ENCODE measurements at places on chromosomes 12 and 14. TPM values are rescaled to one million over a fixed set of nuclear protein-coding genes. Genes with fewer than 3 reads are reported as not detected.

The OR6C70 gene
- total RNA-seq = not detected

The INHBE gene
- total RNA-seq = 0.59 TPM

The LRRC10 gene
- not detected for total RNA-seq

The DDN gene
- total RNA-seq = 0.51 TPM

The NKX2-1 gene
- total RNA-seq = 0.13 TPM

The KRT2 gene
- 0.33 TPM for total RNA-seq

The LTBP2 gene
- total RNA-seq = 69.8 TPM

The OR4Q3 gene
- not detected for total RNA-seq

The GDF3 gene
- total RNA-seq = not detected

The SVOP gene
- not detected for total RNA-seq

GRCh38 chr12:130552483-130552996 is 163.6 kb downstream of the RIMBP2 start:
- DNase-seq = no peak

- DNase-seq = peak; percentile 62
Observed at GRCh38 chr12:130838951-130839769, at the start of gene STX2. TSS of gene STX2 (minus strand) at chr12:130839250. CDS start at chr12:130839099, 151 bp downstream.

DNA sequence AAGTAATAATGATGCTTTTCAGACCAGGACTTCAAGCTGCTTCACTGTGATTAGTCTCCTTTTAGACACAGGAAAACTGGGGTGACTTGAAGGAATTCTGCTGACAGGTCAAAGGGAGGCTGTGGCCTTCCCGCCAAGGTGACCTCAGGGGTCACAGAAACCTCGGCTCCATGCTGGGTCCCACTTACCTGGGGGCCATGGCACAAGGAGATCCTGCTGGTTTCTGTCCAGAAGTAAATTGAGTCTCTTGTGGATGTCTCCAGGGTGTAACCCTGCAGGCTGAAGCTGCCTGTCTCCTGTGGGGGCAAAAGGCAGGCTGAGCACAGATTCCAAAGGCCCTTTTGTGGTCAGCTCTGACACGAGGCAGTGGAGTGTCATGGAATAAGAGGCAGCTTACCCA is 138.7 kb upstream of the MED13L start:
- no peak for DNase-seq

- DNase-seq = no peak
Observed at GRCh38 chr12:131912518-131913274, 16.4 kb upstream of the PUS1 start.

GRCh38 chr12:120909633-120910298 is 5.6 kb upstream of the SPPL3 start:
- no peak for DNase-seq

- DNase-seq = no peak
Observed at GRCh38 chr12:75378354-75378753, 12.5 kb upstream of the GLIPR1L2 start.

DNA sequence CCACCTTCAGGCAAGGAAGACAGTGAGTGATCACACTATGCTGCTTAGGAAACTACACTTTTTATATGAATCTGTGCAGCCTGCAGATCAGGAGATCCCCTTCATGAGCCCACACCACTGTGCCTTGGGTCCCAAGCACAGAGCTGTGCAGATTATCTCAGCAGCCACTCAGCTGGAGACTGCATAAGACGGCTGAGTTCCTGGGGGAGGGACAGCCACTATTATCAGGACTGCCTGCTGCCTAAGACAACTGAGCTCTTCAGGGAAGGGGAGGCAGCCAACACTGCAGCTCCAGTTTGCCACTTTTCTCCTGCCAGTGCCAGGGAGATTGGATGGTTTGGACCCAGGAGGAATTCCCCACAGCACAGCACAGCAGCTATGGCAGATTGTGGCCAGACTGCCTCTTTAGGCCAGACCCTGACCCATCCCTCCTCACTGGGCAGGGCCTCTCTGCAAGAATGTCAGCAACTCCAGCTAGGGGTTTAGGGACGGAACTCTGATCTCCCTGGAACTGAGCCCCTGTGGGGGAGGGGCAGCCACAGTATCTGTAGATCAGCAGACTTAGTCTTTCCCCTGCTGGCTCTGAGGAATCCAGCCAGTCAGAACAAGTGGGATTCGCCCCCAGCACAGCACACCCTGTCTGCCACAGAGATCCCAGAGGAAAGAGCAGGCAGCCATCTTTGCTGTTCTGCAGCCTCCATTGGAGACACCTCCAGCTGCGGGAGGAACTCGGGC is 141.3 kb downstream of the KLHL28 start:
- no peak for DNase-seq

- no peak for DNase-seq
Observed at GRCh38 chr14:35362911-35363374, 41.6 kb downstream of the NFKBIA start.

DNA sequence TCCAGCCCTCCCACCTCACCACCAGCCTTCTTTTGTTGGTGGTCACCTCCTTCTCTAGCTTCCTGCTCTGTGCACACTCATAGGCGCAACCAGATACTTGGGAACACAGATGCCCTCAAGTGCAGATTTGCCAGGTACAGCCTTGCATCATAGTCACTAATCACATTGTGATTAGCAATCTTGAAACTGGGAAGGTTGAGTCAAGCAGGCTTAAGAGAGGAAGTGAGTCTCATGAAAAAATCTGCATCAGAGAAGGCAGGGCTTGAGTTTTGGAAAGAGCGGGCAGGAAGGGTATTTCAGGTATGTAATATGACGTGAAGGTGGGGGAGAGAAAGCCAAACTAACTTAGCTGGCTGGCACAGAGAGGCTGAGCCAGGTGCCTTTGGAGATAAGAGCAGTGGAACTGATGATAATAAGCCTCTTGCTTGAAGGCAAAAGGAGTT is 2.7 kb upstream of the RABGGTA start:
- no peak for DNase-seq

DNA sequence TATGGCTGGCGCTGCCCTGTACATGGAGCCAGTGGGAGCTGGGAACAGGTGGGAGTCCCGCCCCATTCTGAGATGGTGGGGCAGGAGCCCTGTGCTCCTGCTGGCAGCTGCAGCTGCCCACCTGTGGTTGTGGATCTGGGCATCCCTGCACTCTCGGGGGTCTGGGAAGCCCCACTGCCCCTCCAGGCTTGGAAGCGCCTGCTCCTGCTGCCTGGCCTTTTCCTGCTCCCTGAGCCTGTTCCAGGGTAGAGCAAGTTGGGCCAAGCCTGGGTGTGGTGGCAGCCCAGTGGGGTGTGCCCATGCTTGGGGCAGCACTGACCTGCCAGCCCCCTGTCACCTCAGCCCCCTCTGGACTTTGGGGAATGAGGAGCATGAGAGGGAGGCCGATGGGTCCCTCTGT is 104.0 kb downstream of the MNAT1 start:
- DNase-seq = no peak

GRCh38 chr12:65510584-65511050 is 232.1 kb downstream of the MSRB3 start:
- DNase-seq = no peak

GRCh38 chr14:91464615-91465205 is 45.4 kb downstream of the PPP4R3A start:
- no peak for DNase-seq

DNA sequence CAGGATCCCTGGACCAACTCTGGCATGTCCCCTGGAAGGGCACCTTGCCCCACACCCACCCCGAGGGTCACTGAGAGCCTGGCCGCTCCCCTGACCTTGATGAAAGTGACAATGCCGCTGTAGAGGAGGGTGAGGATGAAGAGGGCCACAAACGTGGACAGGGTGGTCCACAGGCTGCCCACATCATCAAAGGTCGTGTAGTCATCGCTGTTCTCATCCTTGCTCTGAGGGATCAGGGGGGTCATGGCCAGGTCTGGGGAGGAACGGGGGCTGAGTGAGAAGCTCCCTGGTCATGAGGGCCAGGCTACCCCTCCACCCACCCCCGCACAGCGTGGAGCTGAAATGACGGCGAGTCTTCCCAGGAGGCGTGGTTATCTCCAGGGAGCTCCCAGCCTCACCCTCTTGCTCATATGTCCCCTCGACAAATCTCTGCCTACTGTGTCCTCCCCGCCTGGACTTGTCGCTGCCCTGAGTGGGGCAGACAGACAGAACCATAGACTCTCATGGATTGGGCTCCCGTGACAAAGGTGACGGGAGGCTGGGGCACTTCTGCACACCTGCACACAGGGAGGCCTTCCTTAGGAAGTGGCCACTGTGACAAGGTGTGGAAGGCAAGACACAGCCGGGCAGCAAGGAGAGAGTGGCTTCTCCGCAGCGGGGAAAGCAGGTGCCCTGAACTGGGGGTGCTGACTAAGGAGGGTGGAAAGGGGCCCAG is 311.1 kb downstream of the TMEM121 start:
- no peak for DNase-seq

GRCh38 chr12:19630536-19630935 is 191.2 kb downstream of the AEBP2 start:
- no peak for DNase-seq

DNA sequence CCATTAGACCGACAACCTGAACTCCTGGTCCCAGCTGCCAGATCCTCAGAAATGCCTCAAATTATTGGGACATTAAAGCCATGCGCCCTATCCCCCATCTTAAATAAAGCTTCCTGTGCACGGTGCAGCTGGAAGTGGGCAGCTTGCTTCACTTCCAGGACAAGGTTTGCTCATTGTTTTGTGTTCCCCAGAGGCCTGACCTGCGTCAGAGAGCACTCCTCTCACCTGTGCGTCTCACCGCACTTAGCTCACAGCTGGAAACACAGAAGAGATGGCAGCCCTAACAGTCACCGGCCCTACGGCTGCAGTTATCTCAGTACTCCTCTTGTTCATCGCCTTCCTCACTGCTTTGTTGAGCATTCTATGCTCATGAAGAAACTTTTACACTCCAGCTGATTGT is 135.5 kb downstream of the ANO2 start:
- DNase-seq = no peak

- no peak for DNase-seq
Observed at GRCh38 chr14:100027771-100028490, 37.3 kb upstream of the EVL start.

DNA sequence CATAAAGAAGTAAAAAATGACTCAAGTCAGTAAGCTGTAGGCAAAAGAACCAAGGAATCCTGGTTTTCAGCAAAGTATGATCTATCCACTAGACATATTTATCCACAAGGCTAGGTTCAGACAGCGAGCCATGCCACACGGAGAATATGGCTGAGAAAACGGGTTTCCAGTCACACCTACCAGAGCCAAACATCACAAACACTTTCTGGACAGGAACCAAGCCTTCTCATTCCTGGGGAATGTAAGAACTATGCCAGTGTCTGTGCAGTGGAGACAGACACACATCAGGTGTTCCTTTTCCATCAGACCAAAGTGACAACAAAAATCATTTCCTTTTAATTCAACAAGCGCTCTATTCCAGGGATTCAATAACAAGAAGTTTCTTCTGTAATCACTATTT is 41.1 kb downstream of the AREL1 start:
- DNase-seq = peak; percentile 28

DNA sequence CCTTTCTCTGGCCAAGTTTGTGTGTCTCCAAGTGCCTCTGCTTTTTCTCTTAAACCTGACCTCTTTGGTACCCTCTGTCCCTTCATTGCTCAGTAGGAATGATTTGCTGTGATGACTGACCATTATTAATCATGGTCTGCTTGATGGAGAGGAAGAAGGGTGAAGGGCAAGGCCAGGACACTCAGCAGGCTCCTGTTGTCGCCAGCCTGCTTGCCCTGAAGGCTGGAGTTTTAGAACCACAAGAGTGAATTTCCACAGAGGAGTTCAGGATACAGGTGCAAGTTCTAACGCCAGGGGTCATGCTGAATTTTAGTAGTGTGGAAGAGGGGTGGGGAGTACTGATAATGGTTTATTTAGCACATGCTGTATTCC is 2.8 kb upstream of the ITGA5 start:
- no peak for DNase-seq

GRCh38 chr12:41459111-41459905 is 271.2 kb downstream of the PDZRN4 start:
- no peak for DNase-seq

DNA sequence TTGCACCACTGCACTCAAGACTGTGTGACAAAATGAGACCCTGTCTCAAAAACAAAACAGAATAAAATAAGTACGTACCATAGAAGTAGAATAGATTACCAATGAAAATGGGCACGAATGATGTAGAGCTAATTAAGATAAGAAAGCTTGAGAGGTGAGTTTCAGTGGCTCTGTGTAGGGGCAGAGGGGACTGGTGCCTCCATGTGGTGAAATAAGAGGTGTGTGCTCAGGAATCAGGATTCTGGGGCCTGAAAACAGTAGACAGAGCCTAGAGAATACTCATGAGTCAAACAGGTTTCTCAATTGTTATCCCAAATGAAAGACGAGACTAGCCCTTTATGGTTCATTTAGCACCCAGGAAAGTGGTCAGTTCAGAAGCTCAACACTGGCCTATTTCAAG is 1145.1 kb downstream of the FLRT2 start:
- DNase-seq = no peak

GRCh38 chr12:24118668-24119067 is 169.2 kb upstream of the SOX5 start:
- DNase-seq = no peak

GRCh38 chr12:20144341-20144740 is 224.0 kb upstream of the PDE3A start:
- DNase-seq = no peak

DNA sequence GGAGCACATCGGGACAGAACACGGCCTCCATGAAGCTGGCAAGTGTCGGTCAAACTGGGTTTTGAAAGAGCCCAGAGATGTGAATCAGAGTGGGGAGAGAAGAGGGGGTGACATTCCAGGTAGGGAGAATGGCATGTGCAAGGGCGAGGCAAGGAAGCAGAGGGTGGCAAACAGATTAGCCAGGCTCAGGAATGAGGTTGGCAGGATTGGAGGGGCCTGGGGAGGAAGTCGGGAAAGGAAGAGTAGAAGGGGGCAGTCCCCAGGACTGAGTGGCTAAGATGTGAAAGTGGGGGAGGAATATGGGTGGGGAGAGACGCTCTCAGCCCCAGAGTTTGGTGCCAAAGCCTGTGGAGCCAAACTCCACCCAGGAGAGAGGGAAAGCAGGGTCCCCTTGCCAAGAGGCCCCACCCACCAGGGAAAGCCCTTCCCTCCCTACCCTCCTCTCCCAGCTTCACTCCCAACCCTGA is 5.5 kb upstream of the HDAC7 start:
- DNase-seq = no peak

DNA sequence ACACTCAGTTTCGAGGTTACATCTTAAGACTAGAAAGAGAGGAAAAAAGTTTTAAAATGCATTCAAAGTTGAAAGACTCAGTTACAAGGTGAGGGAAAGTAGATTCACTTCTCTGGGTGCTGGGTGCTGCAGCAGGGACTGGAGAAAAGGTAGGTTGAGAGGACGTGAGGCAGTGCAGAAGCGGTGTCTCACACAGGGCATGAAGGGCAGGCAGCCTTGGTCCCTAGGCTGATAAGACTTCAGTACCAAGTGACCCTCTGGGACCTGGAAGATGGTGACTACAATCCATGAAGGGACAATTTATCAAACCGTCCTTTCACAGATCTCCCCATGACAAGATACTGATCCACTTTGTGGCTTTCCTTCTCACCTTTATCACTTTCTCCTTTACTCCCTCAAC is 22.5 kb upstream of the UTP20 start:
- DNase-seq = no peak
